NCI-H82 (cell line): ENCODE measurements at places on chromosomes 2 and 18.

GRCh38 chr2:26940001-26940400 is 30.4 kb upstream of the MAPRE3 start:
- peak; percentile 98 for DNase-seq

DNA sequence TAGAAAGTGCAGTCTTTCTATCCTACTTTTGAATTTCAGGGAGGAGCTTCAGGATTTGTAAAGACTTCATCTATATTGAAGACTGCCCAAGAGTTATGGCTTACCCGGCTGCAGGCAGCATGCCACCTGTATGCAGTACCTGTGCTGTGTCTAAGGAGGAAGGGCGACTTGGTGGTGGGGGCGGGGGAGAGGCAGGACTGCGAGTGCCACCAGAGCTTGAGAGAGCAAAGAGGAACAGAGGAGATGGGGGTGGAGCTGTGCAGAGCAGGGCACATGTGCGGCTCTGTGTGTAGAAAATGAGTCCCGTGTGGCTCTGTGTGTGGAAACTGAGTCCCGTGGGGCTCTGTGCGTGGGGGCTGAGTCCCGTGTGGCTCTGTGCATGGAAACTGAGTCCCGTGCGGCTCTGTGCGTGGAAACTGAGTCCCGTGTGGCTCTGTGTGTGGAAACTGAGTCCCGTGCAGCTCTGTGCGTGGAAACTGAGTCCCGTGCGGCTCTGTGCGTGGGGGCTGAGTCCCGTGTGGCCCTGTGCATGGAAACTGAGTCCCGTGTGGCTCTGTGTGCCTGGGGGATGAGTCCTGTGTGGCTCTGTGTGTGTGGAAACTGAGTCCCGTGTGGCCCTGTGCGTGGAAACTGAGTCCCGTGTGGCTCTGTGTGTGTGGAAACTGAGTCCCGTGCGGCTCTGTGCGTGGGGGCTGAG is 43.2 kb downstream of the LDLRAD4 start:
- no peak for DNase-seq

- peak; percentile 40 for DNase-seq
These were observed 619 bp downstream of the GALM start for GRCh38 chr2:38666556-38666910.

DNA sequence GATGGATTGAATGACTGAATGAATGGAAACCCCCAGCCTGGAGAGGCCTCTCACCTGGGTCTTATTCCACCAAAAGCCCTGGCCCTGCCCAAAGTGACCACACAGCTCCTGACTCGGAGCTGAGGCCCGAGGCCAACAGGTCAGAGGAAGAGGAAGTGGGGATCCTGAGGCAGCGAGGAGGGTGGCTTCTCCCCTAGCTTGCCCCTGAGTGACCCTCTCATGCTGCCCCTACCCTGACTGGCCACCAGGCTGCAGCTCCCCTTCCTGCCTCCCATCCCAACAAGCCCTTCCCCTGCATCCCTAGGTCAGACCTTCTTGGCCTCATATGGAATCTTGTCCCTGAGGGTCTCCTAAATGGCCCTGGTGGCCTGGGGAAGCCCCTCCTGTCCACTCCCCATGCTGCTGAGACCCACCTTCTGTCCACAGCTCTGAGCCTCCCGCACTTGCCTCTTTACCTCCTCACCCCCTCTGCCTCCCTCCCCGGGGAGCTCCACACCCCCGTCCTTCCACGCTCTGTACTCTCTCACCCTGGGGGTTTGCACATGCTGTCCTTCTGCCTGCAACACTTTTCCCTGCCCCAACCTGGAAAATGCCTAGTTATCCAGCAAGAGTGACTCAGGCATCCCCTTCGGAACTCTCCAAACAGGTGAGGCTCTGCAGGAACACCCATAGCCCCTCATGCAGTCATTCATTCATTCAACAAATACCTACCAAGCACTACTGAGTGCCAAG is 134.8 kb upstream of the HDAC4 start:
- DNase-seq = no peak

DNA sequence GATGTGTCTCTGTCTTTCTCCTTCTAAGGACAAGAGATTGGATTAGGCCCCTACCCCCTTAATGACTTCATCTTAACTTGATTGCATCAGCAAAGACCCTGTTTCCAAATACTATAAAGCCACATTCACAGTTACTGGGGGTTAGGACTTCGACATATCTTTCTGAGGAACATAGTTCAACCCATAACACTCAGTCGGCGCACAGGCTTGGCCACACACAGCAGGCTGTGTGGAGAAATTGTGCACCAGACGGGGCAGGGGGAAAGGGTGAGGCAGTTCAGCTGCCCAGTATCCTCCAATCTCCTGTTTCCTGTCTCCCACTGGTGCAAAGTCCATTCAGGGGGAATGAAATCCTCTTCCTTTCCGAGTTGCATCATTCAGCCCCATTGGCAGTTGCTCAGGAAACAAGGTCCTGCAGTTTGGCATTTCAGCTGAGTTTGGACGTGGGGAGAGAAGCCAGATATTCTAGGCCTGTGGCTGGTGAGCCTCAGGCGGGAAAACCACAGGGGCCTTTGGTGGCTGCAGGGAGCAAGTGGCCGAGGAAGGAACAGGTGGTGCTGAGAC is 9.4 kb upstream of the RAPGEF4 start:
- no peak for DNase-seq

DNA sequence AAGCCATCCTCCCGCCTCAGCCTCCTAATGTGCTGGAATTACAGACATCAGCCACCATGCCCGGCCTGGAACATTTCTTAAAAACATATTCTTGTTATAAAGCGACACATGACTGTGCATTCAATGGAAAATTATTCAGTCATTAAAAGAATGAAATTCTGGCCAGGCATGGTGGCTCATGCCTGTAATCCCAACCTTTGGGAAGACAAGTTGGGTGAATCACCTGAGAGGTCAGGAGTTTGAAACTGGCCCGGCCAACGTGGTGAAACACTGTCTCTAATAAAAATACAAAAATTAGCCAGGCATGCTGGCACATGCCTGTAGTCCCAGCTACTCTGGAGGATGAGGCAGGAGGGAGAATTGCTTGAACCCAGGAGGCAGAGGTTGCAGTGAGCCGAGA is 21.6 kb upstream of the RPRD1A start:
- no peak for DNase-seq
